ENCODE measurements at places on chromosomes 5 and 9. TPM values are rescaled to one million over a fixed set of nuclear protein-coding genes. Genes with fewer than 3 reads are reported as not detected.
A peak's percentile ranks its signal among the peaks of the same experiment; 100 is the strongest.

DNA sequence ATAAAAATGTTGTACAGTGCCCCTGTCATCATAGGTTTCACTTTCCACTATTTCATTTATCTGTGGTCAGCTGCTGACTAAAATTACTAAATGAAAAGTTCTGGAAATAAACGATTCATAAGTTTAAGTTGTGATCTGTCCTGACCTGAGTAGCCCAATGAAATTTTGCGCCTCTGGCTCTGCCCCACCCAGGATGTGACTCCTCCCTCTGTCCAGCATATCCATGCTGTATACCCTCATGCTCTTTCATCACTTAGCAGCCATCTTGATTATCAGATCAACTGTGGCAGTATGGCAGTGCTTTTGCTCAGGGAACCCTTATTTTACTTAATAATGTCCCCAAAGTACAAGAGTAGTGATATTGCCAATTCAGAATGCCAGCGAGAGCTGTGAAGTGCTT is 97.3 kb downstream of the STARD4 start:
- DNase-seq, result no peak

SLC4A9 gene
- 0.06 TPM for polyA plus RNA-seq

PFN3 gene
- polyA plus RNA-seq, result not detected

SPOCK1 gene
- polyA plus RNA-seq, result 11.2 TPM

- no peak for DNase-seq
Measured at GRCh38 chr5:120640778-120641177, 176.7 kb downstream of the PRR16 start.

DNA sequence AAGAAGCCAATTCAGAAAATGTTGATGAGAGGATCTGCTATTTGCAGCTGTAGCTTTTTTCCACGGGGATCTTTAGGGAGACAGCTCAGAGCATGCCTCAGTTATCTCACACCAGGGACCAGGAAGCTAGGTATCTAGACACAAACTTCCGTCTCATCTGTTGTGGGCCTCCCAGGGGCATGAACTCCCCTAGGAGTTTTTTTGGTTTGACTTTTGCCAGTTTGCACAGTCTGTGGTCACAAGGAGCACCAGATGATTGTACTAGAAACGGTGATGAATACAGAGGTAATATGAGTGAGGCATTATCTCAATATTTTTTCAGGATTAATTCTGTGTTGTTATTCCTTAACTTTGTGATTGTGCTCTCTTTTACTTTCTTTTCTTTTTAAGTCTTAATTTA is 533.2 kb upstream of the SEMA6A start:
- DNase-seq, result no peak

- DNase-seq, result no peak
Measured at GRCh38 chr9:84490206-84490841, 149.8 kb upstream of the SLC28A3 start.

- no peak for DNase-seq
Measured at GRCh38 chr9:121622387-121623203, 28.8 kb upstream of the DAB2IP start.

GRCh38 chr9:8356406-8356805 is 556.8 kb upstream of the DMAC1 start:
- DNase-seq, result no peak

DNA sequence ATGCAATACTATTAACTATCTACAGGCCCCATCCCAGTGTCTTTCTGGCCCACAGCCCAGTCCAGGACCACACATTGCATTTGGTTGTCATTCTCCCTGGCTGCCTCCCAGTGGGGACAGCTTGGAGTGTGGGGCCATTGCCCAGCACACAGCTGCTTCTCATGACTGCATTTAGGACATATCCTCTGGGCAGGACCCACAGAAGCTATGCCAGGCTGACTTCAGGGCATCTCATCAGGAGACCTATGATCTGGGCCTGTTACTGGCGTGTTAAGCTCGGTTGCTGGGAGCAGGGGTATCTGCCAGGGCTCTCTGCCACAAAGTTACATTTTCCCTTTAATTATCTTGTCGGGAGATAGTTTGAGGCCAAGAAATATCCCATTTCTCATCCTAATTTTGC is 32.1 kb upstream of the CLPTM1L start:
- no peak for DNase-seq

DNA sequence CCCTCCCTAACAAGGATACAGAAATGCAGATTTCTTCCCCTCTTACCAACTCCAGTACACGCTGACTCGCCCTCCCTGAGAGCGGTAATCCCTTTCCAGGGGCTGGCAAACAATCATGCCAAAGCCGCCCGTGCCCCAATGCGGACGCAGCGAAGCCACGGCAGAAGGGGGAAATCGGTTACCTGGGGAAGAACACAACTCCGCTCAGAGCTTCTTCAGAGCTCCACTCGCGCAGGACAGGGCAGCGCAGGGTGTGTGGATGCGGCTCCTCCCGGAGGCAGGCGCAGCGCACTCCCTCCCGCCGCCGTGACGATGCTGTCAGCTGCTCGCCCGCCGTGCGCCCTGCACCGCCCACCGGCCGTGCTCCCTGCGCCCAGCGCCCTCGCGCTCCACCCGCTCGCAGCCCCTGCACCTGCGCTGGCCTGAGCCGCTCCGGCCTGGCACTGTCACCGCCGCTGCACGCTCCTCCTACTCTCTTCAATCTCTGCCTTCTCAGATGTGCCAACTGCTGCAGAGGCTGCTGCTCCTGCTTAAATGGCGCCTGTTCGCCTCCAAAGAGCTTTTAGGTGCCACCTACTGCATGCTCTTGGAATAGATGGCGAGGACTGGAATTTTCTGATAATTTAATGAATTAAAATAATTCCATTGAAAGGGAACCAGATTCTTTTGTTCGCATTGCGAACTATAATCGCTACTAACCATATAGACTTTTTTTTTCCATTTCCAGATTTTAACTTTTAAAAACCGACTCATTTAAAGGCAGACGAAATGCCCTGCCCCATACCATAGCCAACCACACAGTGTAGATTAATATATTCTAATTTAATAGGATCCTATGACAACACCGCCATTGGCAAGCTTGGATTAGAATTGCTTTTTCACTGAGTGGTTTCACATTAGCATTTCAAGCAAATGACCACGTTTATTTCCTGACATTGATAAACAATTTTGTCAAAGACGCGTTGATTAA is at the start of gene DIRAS2:
Gene DIRAS2 (minus strand): TSS at position 255 of the 970 bp plus-strand sequence. CDS start 28,997 bp downstream, outside the sequence.
- DNase-seq, result peak; percentile 29

- DNase-seq, result no peak
Measured at GRCh38 chr9:106866243-106866642, 3.3 kb downstream of the ZNF462 start.

GRCh38 chr9:88198341-88198807 is 60.1 kb upstream of the SPATA31C2 start:
- no peak for DNase-seq

DNA sequence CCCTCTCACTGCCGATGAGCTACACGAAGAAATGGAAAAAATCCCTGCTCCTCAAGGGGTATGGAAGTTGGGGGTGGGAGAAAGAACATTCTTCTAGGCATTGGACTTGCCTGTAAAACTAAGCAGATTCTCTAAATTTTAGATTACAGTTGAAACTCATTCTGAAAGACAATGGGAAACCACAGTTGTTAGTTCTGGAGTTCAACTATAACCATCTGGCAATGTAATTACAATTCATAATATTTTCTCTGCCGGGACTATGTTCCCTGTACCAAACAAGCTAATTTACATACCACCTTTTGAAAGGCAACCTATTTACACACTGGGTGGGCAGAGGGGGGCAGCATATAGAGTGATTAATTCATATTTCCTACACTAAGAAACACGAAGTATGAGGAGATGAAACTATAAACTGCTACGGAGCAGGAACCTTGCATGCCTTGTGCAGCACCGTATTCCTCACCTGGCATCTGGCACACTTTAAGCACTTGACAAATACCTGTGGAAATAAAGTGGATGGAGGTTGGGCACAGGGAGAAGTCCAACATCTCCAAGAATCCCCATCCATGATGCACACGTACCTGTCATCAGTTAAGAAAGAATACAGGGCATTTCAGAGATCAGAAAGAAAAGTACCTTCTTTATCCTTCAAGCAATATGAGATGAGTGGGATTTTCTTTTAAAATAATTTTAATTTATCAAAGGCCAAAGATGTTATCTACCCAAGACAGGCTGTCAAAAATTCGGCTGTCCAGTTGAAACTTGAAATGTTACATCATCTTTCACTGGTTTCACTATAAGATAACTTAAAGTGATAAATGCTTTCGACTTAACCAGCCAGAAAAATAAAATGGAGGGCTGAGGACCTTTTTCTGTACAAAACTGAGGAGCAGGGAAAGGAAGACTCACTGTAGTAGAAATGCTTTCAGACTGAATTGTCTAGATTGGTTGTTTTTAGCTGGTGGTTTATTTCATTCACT is 54.2 kb downstream of the SSBP2 start:
- DNase-seq, result no peak

- no peak for DNase-seq
Measured at GRCh38 chr9:28820741-28821140, 1247.5 kb upstream of the C9orf72 start.

INSL4 gene
- not detected for polyA plus RNA-seq

ADGRV1 gene
- polyA plus RNA-seq, result 4.0 TPM

SH3RF2 gene
- polyA plus RNA-seq, result 1.0 TPM

DNA sequence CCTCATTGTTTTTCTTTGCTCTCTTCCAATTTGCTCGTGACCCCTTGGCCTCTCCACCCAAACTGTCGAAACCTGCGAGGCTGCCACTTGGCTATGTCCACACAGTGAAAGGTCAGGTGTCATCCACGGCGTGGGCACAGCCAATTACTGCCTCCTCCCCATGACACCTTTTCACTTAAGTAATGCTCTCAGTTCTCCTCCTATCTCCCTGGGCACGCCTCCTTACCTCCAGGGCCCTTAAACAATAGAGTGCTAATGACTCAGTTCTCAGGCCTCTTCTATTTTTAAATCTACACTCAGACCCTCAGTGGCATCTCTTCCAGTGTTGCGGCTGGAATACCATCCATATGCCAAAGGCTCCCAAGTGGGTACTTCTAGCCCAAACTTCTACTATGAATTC is 256.8 kb downstream of the ROR2 start:
- no peak for DNase-seq

DNA sequence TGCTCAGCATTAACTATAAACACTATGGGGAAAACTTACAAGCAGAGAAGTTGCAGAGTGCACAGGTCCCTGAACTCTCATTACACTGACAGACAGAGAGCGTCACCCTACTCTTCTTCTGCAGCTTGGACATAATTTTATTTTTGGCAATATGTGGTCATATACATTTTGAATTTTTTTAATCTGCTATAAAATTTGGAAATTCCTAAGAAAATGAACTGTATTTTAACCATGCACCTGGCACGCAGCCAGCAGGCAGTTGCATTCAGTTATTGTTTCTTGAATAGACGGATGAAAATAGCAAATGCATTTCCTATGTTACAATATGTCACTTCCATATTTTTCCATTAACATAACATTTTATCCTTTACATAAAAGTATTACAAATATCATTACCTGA is 100.2 kb downstream of the SLC25A46 start:
- DNase-seq, result no peak

IL33 gene
- 45.0 TPM for polyA plus RNA-seq

- no peak for DNase-seq
Measured at GRCh38 chr5:10596310-10596703, 32.4 kb downstream of the ANKRD33B start.

TMEM174 gene
- polyA plus RNA-seq, result not detected

- DNase-seq, result peak; percentile 33
Measured at GRCh38 chr5:59174248-59174844, 591.5 kb downstream of the RAB3C start.

DNA sequence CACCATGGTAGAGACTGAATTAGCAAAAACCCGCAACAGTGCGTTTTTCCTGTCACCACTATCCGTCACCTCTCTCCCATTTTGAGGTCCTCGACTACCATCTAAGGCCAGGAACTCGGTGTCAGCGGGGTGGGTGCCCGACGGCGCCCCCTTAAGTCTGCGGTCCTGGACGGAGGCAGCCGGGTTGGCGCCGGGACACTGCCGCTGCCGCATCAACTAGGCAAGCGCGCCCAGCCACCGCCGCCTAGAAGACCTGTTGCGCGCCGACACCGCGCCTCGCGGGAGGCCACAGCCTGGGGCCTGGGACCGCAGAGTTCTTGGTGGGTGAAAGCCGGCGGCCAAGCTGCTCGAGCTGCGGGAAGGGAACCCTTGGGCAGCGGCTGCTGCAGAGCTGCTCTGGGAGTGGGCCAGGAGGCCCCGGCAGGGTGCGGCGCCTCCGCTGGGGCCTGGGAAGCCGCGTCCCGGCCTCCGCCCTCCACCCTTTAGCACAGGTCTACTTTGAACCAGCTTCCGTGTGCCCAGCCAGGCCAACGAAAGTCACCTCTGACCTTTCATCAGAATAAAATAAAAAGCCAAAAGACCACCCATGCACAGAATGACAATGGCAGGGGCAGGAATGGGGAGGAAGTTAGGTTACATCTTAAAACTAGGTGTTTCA is 3.5 kb downstream of the FOXB2 start:
- DNase-seq, result no peak

SPACA9 gene
- polyA plus RNA-seq, result 6.6 TPM

Data from urinary bladder (tissue), 4 donors.